ENCODE measurements at places on chromosomes 4 and X.

GRCh38 chr4:125522992-125523391, 208.2 kb downstream of the FAT4 start:
- DNase-seq, result no peak

DNA sequence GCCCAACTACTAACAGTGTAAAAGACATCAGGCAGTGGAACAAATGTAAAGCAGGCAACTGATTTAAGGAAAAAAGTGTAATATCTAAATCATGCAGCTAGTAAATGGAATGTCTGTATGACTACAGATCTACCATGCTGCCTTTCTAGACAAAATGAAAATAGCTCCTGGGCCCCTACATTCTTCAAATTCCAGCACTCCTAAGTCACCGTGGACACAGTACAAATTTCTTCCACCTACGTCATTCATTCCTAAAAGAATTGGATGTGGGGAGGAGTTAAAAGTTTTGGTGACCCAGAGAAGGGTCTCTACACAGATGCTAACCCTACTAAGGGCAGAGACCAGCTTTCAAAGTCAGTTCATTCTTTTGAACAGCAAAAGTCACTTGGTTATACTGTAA, 137.2 kb upstream of the ARHGEF9 start:
- no peak for DNase-seq

DNA sequence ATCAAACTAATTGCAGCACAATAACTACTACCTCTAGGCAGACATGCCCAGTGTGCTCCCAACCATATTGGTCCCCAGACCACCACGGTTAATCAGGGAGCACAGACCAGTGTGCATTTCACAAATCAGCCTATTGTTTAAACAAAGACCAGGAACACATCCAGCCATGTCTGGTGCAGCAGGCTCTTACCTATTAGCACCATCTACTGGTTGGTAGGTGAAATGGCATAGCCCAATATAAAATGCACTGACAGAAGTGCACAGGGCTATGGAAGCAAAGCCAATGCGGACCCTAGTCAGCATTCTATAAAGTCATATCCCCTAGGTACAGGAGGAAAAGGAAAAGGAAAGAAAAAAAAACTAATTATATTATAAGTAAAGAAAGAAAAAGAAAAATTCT, 15.5 kb upstream of the CYLC1 start:
- no peak for DNase-seq

DNA sequence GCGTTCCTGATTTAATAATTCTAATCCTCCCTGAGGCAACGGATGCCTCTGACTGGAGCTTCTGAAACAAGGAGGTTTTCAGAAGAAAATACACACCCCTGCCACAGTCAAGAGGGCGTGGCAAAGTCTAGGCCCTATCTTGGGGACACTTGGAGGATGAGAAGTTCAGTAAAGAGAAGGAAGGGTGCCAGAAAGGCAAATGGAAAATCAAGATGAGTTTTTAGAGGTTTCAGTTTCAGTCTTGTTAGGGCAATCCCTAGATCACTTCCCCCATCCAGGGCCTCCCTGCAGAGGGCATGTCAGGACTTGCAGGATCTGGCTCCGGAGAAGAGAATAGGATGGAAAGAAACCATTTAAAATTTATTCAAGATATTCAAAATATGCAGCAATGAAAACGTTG, 28.5 kb upstream of the FGF2 start:
- peak; percentile 43 for DNase-seq

- DNase-seq, result no peak
Observed at GRCh38 chr4:128295255-128295654, 7.6 kb upstream of the PGRMC2 start.

- no peak for DNase-seq
Observed at GRCh38 chrX:28802625-28803024, 215.4 kb downstream of the IL1RAPL1 start.

GRCh38 chrX:76279007-76279406, 106.1 kb downstream of the PBDC1 start:
- no peak for DNase-seq

GRCh38 chr4:78634011-78634664, 82.6 kb downstream of the ANXA3 start:
- DNase-seq, result no peak

- DNase-seq, result no peak
Observed at GRCh38 chr4:77236806-77237205, 79.8 kb downstream of the CCNG2 start.

DNA sequence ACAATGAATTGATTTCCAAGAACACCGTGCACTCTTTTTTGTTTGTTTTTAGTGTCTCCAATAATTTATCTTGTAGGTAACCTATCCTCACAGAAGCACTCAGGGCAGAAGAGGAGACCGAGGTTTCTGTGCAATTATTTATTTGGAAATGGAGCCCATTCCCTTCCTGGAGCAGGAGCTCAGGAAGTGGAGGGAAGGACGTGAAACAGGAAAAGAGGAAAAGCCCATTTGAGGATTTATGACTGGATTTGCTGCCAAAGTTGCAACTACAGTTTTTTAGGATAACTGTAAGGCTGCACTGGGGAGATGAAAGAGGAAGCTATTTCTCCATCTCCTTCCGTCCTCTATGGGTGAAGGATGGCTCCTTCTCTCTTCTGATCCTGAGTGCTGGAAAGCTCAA, 31.7 kb upstream of the MXRA5 start:
- DNase-seq, result no peak

DNA sequence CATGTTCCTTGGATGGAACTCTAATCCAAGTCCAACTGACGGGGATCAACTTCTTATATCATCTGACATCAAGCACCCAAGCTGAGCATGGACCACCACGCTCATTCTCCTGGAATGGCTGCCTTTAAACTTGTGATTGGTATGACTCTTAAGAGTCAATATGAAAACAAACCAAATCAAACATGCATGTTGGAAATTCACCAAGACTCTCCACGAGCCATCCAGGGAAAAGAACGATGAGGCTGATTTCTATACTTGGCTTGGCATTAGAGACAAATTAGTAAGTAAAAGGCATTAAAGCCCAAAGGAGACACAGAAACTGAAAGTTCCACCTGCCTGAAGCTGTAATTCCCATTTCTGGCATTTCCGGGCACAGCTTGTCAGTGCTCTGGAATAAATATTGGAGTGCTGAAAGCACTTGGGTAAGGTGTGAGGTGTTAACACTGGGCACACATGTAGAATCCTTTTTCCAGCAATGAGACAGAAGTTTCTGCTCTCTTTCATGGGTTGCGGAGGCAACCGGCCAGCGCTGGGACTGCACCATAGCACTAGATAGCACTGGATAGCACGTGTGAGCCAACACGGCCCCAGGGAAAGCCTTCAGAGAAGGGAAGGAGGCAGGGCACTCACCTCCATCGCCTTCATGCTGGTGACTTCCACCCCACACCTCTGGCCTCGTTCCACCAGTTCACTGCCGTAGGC, 42.1 kb upstream of the CENPU start:
- no peak for DNase-seq

GRCh38 chrX:12991575-12991974, 16.7 kb downstream of the TMSB4X start:
- no peak for DNase-seq

- DNase-seq, result no peak
Observed at GRCh38 chrX:111779582-111779981, 96.4 kb upstream of the TRPC5OS start.

DNA sequence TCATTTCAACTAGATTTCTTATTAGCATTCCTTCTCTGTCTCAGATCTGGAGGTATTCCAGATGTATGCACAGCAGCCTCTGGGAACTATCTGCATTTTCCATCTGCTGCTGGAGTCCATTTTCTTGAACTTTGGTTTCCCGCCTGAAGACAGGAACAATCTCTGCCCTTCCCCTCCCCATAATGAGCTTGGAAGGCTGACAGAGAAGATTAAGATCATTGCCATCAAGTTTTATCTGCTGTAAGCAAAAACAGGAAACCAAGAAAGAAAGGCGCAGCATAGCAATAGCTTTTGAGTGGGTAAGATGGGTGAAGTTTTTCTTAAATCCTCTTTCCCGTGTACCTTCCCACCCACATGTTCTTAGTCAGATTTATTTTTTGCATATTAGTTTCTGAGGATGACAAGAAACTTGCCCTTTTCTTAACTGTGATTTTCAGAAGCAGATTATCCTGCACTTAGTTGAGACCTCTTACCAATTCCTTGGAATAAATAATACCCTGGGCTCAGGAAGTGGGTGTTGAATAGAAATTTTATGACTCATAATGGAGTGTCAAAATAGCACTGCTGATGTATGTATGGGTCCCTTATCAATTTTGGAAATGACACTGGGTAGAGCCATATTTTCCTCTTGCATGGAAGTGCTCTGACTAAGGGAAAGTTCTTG, 78.3 kb downstream of the CT47B1 start:
- no peak for DNase-seq

- no peak for DNase-seq
Observed at GRCh38 chr4:24013668-24014422, 124.0 kb upstream of the PPARGC1A start.

GRCh38 chrX:76253432-76253831, 80.6 kb downstream of the PBDC1 start:
- no peak for DNase-seq

- DNase-seq, result no peak
Observed at GRCh38 chr4:162456106-162456505, 292.3 kb upstream of the FSTL5 start.

DNA sequence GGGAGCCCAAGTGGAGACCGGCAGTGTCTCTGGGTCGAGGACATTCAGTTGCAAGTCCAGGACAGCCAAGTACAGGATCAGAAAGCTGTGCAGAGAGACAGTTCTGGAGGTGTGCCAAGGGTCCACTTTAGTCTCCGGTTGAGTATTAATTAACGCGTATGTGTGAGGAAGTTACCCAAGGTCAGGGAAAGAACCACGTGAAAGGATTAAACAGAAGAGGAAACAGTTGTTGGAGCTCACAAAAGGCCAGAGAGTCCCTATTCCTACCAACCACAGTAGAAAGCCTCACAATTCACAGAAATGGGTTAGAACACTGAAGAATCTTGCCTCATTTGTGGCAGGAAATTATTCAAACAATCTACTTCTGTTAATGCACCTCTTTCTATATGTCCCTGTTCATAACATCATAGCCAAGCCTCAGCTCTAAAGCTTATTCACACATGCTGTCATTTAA, 17.9 kb upstream of the NSUN7 start:
- peak; percentile 35 for DNase-seq

GRCh38 chrX:39898147-39898546, 199.6 kb downstream of the BCOR start:
- no peak for DNase-seq

DNA sequence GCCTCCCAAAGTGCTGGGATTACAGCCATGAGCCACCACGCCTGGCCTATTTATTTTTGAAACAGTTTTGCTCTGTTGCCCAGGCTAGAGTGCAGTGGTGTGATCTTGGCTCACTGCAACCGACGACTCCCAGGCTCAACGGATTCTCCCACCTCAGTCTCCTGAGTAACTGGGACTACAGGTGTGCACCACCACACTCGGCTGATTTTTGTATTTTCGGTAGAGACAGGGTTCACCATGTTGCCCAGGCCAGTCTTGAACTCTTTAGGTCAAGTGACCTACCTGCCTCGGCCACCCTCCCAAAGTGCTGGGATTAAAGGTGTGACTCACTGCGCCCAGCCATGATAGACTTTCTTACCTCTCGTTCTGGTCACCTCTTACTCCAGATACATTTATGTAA, 124.0 kb downstream of the UBE2K start:
- no peak for DNase-seq

GRCh38 chr4:45120163-45120562, 393.8 kb upstream of the GNPDA2 start:
- no peak for DNase-seq

- DNase-seq, result no peak
Observed at GRCh38 chr4:55378617-55379467, 16.9 kb upstream of the TMEM165 start.

- no peak for DNase-seq
Observed at GRCh38 chr4:184039963-184040383, 134.9 kb downstream of the STOX2 start.

- peak; percentile 0 for DNase-seq
Observed at GRCh38 chrX:2967998-2968909, 38.1 kb upstream of the ARSH start.

DNA sequence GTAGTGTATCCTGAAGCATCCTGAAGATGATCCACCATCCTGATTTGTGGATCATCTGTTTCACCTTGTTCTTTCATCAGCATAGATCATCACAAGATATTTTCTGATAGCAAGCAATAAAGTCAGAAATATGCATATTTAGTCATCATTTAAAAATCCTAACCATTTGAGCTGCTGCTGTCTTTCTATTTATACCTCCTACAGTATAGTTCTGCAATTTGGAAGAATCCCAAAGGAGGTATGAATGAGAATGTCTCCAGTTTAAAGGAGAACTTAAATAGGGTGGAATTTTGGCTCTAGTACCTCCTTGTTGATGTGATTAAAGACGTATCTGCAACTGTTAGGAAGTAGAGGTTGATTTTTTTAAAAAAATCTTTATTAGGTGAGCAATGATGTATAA, 7.6 kb downstream of the SLC25A14 start:
- DNase-seq, result no peak

- DNase-seq, result no peak
Observed at GRCh38 chr4:72971572-72971971, 97.9 kb downstream of the COX18 start.

DNA sequence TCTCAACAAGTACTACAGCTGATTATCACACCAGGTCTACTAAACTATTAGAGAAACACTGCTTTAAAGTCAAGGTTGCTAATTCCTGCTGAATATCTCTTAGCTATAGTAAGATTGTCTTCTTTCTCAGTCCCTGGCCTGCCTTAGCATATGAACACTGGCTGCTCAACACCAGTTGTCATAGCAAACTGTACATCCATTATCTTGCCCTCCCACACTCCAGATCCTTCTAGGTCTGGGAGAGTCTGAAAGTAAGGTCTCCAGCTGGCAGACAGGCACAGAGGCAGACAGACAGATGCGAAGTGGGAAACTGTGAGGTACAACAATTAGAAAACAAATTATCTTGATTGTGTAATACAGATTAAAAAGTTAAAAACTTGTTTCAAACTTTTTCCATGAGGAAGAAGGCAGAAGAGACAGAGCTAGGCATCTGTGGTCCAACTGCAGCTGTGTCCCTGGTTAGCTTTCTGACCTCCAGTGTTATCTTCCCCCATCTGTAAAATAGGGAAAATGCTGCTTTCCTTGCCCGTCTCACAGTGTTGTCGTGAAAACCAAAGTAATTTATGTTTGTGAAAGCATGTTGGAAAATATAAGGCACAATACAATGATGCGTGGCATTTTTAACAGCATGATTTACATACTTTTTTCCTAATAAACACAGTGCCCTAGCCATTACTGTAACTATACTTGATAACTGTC, 133.8 kb downstream of the KLHL13 start:
- no peak for DNase-seq

- DNase-seq, result no peak
Observed at GRCh38 chr4:25860586-25861279, 2.1 kb downstream of the SEL1L3 start.

GRCh38 chr4:94689155-94689860, 68.4 kb upstream of the BMPR1B start:
- no peak for DNase-seq

- no peak for DNase-seq
Observed at GRCh38 chr4:65954416-65954815, 284.1 kb upstream of the EPHA5 start.

- DNase-seq, result no peak
Observed at GRCh38 chr4:16636912-16637630, 261.4 kb downstream of the LDB2 start.

GRCh38 chr4:185145572-185145971, 2.5 kb downstream of the SLC25A4 start:
- DNase-seq, result no peak

GRCh38 chrX:17732138-17732783, 5.0 kb upstream of the SCML1 start:
- no peak for DNase-seq

- DNase-seq, result no peak
Observed at GRCh38 chr4:143270256-143270838, 66.3 kb upstream of the GAB1 start.

All from DMS79 (cell line).